ENCODE measurements at places on chromosomes 5 and 9.

- DNase-seq = peak; percentile 83
Measured at GRCh38 chr5:58410441-58410840, 49.4 kb downstream of the PLK2 start.

- DNase-seq = no peak
Measured at GRCh38 chr9:95729046-95729445, 146.4 kb upstream of the ERCC6L2 start.

DNA sequence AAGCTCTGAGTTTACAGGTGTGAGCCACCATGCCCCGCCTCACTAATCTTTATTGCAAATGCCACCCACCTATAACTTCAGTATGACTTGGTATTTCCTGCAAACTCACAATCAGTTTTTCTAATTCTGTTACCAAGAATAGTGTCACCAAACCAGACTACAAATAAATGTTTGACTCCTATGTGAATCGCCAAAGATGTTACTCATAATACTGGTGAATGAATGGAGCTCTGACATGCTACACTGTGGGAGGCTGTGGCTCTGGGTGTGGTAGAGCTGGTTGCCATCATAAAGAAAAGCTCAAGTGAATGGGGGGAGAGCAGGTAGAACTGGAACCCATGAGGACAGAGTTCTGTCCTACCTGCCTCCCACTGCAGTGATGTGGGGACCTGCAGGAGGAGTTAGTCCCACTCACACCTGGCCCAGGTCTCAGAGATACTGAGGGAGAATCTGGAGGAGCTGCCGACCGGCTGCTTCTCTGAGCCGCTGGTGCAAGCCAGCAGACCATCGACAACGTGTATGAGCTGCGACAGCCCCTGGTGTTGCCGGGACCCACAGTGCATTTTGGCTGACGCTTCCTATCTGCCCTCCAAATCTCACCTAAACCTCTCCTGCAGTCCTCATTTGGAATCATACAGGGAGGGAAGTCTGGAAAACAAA lies 95.7 kb downstream of the ENTREP1 start:
- DNase-seq = no peak

DNA sequence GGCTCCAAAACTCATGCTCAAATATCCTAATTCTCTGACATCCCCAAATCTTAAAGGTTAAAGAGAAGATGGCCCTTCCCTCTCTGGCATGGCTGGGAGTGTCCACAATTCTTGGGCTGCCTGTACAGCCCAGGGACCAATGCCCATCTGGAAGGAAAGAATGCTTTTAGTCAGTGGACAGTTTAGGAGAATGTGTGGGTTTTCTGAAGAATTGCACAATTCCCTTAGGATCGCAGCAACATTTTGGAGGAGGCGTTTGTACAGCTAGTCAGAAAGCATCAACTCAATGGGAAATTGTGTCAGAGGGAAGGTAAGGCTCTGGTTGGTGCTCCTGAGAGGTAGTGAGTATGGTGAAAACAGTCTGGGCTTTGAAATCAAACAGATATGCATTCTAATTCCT lies 15.0 kb downstream of the FAM193B start:
- no peak for DNase-seq

DNA sequence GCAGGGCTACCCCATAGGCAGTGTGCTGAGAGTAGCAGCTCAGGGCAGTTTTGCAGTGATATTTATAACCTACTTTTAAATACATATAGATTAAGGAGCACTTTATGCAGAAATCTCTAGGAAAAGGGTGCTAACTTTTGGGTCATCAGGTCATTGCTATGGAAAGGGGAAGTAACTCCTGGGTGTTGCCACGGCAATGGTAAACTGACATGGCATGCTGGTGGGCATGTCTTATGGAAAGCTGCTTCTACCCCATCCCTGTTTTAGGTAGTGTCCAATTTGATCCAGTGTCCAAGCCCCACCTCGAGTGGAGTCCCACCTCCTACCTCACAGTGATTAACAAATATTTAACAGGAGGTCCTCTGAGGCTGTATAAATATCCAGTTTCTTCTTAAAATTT lies 56.8 kb upstream of the XPA start:
- no peak for DNase-seq

DNA sequence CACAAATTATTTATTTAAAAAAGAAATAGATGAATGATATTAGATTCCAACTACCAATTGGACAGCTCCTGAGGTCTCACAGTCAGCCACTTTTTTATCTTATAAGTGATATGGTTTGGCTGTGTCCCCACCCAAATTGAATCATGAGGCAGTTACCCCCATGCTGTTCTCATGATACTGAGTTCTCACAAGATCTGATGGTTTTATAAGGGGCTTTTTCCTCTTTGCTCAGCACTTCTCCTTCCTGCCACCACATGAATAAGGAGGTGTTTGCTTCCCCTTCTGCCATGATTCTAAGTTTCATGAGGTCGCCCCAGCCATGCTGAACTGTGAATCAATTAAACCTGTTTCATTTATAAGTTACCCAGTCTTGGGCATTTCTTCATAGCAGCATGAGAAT lies 12.9 kb downstream of the NLN start:
- DNase-seq = no peak

- peak; percentile 67 for DNase-seq
Measured at GRCh38 chr5:147539053-147539452, 29.2 kb upstream of the DPYSL3 start.

- DNase-seq = no peak
Measured at GRCh38 chr5:89041976-89042375, 159.0 kb upstream of the MEF2C start.

- no peak for DNase-seq
Measured at GRCh38 chr5:170478306-170478705, 25.5 kb upstream of the KCNIP1 start.

DNA sequence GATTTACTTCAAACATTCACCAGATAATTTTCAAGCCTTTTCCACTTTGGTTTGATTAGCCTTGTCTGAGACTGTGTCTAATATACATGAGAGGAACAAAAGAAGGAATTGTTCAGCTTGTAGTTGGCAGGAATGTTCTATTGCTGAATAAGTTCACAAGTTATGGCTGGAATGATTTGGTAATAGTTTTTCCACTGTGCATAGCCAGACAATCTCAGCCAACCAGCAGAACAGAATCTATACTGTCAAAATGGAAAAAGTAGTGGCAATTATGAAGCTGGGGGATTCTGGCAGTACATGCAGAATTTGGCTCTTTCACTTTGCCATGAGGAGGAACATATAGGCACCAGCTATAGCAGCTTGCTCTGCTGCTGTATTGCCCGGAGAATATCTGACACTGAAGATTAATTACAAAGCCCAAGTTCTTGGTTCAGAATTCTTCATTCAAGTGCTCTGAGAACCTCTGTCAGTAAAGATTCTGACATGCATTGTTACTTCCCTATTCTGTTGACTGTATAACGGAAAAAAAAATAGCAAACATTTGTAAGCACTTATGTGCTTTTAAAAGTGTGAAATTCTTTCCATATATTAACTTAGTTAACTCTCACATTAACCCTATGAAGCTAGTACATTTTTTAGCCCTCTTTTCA lies 150.6 kb downstream of the PRR16 start:
- DNase-seq = peak; percentile 86

- no peak for DNase-seq
Measured at GRCh38 chr9:18788256-18788655, 244.8 kb downstream of the SAXO1 start.

DNA sequence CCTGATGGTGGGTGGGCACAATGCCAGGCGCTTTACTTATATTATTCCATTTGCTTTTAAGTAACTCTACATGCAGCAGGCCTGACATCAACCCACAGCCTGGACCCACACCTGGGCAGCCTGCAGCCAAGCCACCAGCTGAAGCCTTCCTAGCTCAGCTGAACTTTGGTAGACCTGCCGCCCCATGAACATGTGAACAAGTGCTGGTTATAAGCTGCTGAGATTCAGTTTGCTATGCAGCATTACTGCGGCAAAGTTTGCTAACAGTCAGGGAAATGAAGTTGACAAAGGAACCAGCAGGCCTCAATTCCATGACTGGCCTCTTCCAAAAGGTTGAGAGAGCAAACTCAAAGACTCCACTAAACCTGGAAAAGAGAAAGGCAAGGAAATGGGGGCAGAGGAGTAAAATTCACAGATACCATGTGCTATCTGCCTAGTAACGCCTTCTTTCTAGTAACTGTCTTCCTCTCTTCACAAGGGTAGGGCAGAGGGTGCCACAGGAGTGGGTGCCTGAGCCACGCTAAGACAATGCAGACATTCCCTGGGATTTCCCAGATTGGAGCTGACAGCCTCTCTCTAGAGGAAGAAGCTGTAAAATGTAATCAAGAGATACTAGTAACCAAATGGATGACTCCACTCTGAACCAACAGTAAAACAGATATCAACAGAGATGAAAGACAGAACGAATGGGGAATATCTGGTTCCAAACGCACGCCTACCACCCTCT lies 2.9 kb downstream of the BOD1 start:
- DNase-seq = no peak
